ENCODE measurements at places on chromosomes 12 and 14. TPM values are rescaled to one million over a fixed set of nuclear protein-coding genes. Genes with fewer than 3 reads are reported as not detected.

DNA sequence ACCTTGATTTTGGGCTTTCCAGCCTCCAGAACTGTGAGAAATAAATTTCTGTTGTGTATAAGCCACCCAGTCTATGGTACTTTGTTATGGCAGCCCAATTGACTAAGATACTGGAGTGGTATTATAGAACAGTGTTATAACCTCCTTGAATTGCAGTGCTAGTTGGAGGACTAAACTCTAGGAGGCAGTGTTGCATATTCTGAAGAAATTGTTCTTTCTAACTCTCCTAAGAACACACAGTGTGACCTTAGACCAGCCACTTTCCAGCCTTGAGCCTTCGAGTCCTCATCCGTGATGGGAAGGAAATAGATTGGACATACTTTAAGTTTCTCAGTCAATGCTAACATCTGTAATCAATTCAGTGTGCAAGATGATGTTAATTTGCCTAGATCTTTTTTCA lies 22.4 kb upstream of the LRRC10 start:
- DNase-seq = no peak

The C12orf60 gene
- total RNA-seq = 1.6 TPM

The KRT6A gene
- total RNA-seq = not detected

GRCh38 chr12:102182635-102183034 lies 15.0 kb downstream of the PMCH start:
- no peak for DNase-seq

Measured in activated CD8-positive, alpha-beta memory T cell treated with anti-CD3 and anti-CD28 coated beads, Interleukin-2, amount 10 ng/mL, durations not matched to agents 7 days and 5 days (primary cell).